ENCODE measurements at places on chromosomes 4 and X.

DNA sequence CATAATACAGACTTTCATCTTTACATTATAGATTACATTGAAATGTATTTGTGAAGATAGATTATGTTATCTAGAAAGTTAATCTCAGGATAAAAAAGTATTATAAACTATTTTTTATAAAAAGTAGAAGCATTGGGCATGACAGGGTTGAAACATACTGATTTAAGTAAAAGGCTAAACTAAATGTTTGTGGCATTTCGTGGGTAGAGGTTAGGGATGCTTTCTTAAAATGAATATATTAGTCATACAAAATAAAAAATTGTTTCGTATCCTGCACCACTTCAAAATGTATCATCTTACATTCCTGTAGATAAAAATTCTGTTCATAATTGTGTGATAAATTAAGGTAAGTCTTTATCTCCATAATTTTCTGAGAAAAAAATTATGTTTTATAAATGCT is 603.6 kb downstream of the SPRY1 start:
- DNase-seq: no peak

- peak; percentile 58 for DNase-seq
These were observed 109.3 kb upstream of the DGKK start for GRCh38 chrX:50579955-50580354.

- no peak for DNase-seq
These were observed 26.9 kb downstream of the RAB40AL start for GRCh38 chrX:102963955-102964354.

DNA sequence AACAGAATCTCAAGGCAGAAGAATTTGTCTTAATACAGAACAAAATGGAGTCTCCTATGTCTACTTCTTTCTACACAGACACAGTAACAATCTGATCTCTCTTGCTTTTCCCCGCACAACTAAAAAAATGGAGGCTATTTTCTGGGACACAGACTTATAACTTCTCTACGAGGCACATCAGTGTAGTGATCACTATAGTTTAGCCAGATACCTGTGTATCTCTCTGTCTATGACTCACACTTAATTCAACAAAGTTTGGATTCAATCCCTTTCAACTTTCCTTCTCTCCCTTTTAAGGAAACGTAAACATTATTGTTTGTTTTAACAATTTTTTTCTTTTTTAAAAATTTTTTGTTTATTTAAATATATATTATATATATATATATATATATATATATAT is 29.4 kb downstream of the APELA start:
- no peak for DNase-seq

GRCh38 chr4:128475597-128475996 is 188.0 kb upstream of the PGRMC2 start:
- no peak for DNase-seq

DNA sequence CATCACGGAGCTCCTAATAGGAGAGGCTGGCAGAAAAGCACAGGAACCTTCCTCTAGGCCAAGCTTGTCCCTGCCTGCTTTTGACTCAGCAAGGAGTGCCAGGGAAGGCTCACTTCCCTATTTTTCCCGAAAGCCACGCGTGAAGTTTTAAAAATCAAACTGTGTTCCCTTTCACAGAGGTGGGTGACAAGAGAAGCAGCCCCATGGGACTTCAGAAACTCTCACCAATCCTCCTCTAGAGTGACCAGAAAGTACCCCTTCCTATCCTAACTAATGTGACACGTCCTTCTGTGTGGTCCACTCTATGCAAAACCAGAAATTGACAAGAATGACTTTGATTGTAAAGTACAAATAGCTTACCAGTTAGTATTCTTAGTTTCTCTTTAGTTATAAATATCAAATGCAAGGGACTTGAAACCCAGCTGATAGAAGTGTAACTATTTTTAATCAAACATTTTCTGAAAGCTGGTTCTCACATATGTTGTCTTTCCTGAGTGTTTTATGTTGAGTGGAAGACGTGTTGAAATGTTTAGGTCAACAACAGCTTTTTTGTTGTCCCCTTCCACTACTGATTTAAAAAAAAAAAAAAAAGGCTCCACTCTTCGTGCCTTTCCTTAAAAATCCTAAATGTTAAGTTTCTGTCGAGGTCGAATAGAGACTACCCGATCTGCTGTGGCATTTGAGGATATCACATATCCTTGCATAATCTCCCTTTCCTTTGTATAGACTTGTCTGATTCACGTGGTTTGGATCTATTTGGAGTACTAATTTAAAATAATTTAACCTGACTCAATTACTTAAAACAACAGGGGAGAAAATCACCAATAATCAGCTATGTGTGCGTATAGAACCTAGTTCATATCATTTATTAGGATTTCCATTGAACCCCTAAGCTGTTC is 42.1 kb downstream of the NFKB1 start:
- DNase-seq: no peak
